LHCN-M2 (cell line): ENCODE measurements at places on chromosomes 1 and 21. TPM values are rescaled to one million over a fixed set of nuclear protein-coding genes. Genes with fewer than 3 reads are reported as not detected.

- DNase-seq, result no peak
These were observed 103.2 kb downstream of the RGL1 start for GRCh38 chr1:183908079-183908478.

DNA sequence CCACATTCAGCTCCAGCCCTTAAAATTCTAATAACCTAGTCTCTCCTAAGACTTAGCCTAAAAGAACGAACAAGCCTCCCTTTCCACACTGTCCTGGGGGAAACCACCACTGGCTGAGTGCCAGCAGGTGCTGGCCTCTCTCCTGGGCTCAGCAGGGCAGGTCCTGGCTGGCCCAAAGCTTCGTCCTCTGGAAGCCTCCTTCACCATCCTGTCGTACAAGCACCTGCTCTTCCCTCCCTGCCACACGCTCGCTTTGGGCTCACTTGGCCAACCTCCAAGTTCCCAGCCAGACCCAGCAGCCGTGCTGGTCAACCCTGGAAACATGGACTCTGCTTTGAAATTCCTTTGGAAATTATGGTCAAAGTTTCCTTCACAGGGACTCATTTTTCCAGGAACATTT, 58.2 kb upstream of the SLC25A33 start:
- DNase-seq, result no peak

DNA sequence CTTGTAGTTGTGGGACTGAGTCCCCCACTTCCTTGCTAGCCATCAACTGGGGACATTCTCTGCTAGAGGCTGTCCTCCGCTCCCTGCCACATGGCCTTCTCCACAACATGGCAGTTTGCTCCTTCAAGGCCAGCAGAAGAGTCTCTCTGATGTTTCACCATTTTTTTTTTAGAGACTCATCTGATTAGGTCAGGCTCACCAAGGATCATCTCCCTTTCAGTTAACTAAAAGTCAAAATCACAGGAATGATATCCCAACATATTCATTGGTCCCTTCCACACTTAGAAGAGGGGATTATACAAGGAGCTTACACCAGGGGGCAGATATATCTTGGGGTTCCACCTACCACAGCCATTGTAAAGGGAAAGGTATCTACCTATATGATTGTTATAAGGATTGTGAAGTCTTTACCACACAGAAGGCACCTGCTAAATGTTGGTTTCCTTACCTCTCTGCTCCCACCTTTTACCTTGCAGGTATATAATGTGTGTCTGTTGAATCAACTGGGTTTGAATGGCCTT, 23.3 kb downstream of the RIMKLA start:
- DNase-seq, result no peak

GRCh38 chr1:61204528-61204927, 122.2 kb downstream of the NFIA start:
- DNase-seq, result no peak

Gene MR1
- 16.5 and 16.9 TPM in 2 replicates for total RNA-seq

GRCh38 chr1:91572044-91572443, 71.4 kb downstream of the CDC7 start:
- DNase-seq, result no peak

DNA sequence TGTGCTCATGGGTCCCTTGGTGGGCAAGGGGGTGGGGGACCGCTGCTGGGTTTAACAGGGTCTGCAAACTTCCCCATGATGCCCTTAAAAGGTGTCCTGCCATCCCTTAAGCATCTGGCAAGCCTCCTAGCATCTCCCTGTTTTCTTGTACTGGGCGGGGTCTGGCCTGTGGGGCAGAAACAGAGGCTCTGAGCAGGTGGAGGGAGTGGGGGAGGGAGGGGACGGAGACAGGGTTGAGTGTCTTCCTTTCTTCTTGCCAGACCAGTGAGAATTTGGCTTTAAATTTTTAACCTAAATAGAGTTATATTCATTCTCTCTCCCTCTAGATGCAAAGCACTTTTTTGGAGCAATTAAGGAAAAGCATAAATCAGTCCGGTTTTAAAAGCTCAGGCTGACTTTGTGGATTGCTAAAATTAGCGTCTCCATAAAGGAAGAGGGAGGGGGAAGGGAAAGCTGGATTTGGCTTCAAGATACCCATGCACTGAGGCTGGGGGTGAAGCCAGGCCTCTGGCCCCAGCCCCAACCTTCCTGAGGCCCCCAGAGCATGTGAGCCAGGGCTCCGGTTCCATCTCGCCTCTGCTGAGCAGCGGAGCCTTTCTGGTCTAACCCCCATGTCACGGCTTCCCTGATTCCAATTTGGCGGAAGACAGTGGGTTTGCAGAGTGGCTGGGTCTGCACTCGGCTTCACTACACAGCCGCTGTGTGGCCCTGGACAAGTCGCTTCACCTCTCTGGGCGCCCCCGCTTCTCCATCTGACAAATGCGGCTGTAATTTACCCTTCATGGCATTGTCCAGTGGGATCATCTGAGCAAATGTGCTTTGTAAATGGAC, 25.3 kb downstream of the IGSF21 start:
- DNase-seq, result no peak

- no peak for DNase-seq
These were observed 16.0 kb downstream of the IRF2BP2 start for GRCh38 chr1:234593771-234594504.

GRCh38 chr21:30942192-30942591, 60.8 kb upstream of the KRTAP11-1 start:
- no peak for DNase-seq

Gene SPRR5
- total RNA-seq, result not detected in 2 replicates

Gene GJC2
- 0.63 and 0.77 TPM in 2 replicates for total RNA-seq

Gene REN
- not detected in 2 replicates for total RNA-seq

GRCh38 chr21:43735236-43736091, 16.5 kb downstream of the PDXK start:
- no peak for DNase-seq
